ENCODE measurements at places on chromosomes 12 and 14. TPM values are rescaled to one million over a fixed set of nuclear protein-coding genes. Genes with fewer than 3 reads are reported as not detected.

Gene PLEKHG7
- total RNA-seq: 2.5 TPM

Gene SMCO3
- total RNA-seq: not detected

Gene LRRC43
- total RNA-seq: 0.64 TPM

Gene CLEC4A
- total RNA-seq: not detected

Gene KSR2
- total RNA-seq: 7.0 TPM

Gene PLEK2
- total RNA-seq: 24.0 TPM

Gene TMEM119
- 3.3 TPM for total RNA-seq

DNA sequence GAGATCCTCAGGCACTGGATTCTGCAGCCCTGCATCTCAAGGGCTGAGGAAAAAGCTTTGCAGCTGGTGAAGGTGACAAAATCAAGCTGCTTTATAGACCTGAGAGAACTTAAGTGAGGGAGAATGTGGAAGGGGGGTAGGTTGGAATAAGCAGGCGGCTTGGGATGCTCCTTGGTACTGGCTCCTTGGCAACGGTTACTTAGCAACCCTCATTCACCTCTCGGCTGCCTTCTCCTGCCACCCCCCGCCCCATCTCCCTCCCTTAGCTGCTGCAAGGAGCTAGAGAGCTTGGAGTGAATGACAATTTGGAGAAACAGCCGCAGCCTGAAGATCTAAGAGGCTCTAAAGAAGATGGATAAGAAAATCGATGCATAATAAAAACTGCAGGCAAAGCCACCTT, 44.1 kb upstream of the CISTR start:
- H3K4me1 ChIP-seq: no peaks in the 10 kb centered on the region
- DNase-seq: no peak
- H3K36me3 ChIP-seq: no peaks in the 10 kb centered on the region
- no peak overlapping the region for H3K4me3 ChIP-seq

DNA sequence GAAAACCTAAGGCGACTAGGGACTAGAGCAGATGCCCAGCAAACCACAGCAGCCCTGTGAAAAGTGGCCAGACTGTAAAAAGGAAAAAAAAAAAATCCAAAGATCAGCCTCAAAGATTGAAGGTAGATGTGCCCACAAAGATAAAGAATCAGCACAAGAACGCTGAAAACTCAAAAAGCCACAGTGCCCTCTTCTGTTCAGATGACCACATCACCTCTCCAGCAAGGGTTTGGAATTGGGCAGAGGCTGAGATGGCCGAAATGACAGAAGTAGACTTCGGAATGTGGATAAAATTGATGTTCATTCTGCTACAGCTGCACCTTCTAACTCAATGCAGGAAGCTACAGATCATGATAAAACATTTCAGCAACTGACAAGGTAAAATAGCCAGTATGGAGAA, 154.4 kb downstream of the GPHN start:
- no peak overlapping the region for H3K4me3 ChIP-seq
- DNase-seq: no peak
- no peaks in the 10 kb centered on the region for H3K27me3 ChIP-seq
- no peaks in the 10 kb centered on the region for H3K4me1 ChIP-seq
- no peaks in the 10 kb centered on the region for H3K36me3 ChIP-seq

DNA sequence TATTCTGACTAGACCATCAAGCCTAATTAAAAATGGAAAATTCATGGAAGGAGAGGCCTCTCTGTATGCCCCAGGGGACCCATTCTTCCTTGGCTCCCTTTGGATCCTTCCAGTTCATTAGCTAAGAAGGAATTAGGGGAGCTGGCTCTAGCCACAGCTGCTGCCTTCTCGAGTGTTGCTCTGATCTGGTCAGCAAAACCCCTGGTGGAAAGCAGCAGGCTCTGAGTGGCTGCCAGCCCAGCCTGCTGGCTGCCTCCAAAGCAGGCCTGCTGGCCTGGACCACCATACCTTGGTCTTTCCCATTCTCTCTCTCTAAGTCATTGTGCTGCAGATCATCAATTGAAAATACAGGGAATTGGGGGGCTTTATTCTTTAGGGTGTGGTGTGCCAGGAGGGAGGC, 29.0 kb upstream of the AKAP6 start:
- H3K36me3 ChIP-seq: no peaks in the 10 kb centered on the region
- no peaks in the 10 kb centered on the region for H3K27me3 ChIP-seq
- no peaks in the 10 kb centered on the region for H3K4me1 ChIP-seq
- no peak overlapping the region for H3K27ac ChIP-seq

- peaks cover 6% of the 10 kb centered on the region for H3K4me1 ChIP-seq
- no peak overlapping the region for H3K27ac ChIP-seq
- DNase-seq: no peak
- no peaks in the 10 kb centered on the region for H3K27me3 ChIP-seq
- no peaks in the 10 kb centered on the region for H3K36me3 ChIP-seq
- no peak overlapping the region for H3K4me3 ChIP-seq
Measured at GRCh38 chr12:121170151-121170550, 37.5 kb downstream of the P2RX7 start.

DNA sequence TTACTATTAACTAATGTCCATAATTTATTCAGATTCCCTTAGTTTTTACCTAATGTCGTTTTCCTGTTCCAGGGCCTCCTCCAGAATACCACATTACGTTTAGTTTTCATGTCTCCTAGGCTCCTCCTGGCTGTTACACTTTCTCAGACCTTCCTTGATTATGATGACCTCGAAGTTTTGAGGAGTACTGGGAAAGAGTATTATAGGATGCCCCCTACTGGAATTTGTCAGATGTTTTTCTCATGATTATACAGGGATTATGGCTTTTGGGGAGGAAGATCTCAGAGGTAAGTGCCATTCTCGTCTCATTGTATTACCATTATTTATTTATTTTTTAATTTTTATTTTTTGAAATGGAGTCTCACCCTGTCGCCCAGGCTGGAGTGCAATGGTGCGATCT, 17.7 kb upstream of the C1S start:
- no peaks in the 10 kb centered on the region for H3K4me1 ChIP-seq
- no peak overlapping the region for H3K4me3 ChIP-seq
- no peaks in the 10 kb centered on the region for H3K27me3 ChIP-seq
- no peak for DNase-seq
- H3K36me3 ChIP-seq: no peaks in the 10 kb centered on the region

DNA sequence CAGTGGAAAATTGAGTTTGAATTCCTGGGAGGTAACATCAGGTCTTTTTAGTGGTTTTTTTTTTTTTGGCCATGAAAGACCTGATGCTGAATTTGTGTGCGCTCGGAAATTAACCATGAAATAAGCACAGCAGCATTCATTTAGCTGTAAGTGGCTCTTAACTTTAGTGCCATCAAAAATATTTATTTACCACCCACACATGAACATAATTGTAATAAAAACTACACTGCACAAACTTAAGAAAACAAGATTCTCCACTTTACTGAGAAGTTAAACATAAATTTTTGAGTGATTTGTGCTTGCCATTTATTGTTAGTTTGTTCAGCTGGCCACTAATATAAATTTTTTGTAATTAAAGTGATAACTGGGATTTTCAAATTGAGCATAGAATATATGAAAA, 2.4 kb downstream of the SLC41A2 start:
- no peaks in the 10 kb centered on the region for H3K36me3 ChIP-seq
- H3K27me3 ChIP-seq: no peaks in the 10 kb centered on the region
- H3K4me3 ChIP-seq: no peak overlapping the region
- peaks cover 10% of the 10 kb centered on the region for H3K4me1 ChIP-seq

DNA sequence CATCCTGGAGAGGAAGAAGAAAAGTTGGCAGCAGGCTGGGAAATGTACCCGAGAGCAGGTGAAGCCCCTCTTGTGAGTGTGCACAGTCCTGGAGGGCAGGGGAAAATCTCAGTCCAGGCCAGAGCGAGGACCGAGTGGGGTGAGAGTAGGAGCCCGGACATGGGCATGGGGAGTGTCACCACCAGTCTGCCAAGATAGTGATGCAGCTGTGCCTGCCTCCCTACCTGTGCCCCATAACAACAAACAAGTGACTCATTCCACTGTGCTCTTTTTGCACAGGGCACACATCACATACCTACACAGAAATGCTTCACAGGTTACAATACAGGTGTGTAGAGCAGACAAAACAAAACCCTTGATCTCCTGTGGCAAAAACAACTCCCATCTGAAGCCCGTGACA, 205.9 kb upstream of the PELI2 start:
- H3K36me3 ChIP-seq: no peaks in the 10 kb centered on the region
- H3K4me1 ChIP-seq: no peaks in the 10 kb centered on the region
- no peak for DNase-seq
- no peaks in the 10 kb centered on the region for H3K27me3 ChIP-seq
- no peak overlapping the region for H3K4me3 ChIP-seq

DNA sequence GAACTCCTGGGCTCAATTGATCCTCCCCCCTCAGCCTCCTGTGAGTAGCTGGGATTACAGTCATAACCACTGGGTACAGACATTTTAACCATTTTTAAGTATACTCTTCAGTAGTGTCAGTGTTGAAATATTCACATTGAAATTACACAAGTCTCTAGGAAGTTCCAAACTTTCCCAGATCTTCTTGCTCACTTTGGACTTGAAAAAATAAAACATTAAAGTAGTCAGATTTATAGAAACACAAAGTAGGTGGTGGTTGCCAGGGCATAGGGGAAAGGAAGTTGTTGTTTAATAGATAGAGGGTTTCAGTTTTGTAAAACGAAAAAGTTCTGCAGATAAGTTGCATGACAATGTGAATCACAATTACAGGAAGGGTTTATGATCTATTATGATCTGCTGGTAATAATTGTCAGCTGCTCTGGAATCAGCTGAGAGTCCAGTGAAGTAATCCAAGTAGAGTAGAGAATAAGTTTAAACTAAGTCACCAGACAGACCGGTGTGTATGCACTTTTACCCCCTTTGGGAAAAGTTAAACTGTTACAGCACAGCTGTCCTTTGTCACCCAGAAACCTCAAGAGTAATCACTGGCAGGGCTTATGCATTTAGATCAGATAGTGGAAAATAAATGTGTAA, 27.4 kb downstream of the PCNX1 start:
- H3K27ac ChIP-seq: peak overlapping the region; percentile 60
- H3K27me3 ChIP-seq: no peaks in the 10 kb centered on the region
- no peak for DNase-seq
- no peaks in the 10 kb centered on the region for H3K36me3 ChIP-seq
- H3K4me3 ChIP-seq: no peak overlapping the region

DNA sequence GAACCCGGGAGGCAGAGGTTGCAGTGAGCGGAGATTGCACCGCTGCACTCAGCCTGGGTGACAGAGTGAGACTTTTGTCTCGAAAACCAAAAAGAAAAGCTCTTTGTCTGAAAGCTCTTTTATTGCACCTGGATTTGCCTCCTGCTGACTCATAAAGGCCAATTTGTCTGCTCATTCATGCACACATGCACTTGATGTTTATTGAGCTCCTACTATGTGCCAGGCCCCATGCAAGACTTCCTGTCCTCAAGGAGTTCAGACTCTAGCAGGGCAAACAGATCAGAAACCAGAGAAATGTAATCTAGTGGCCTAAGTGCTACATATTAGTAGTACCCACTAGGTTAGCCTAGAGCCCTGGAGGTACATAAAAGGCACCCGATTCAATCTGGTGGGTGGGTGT, 16.3 kb upstream of the MLEC start:
- H3K36me3 ChIP-seq: no peaks in the 10 kb centered on the region
- H3K4me3 ChIP-seq: no peak overlapping the region
- peak overlapping the region; percentile 47 for H3K27ac ChIP-seq
- H3K4me1 ChIP-seq: peaks cover 17% of the 10 kb centered on the region
- DNase-seq: no peak
- H3K27me3 ChIP-seq: no peaks in the 10 kb centered on the region

DNA sequence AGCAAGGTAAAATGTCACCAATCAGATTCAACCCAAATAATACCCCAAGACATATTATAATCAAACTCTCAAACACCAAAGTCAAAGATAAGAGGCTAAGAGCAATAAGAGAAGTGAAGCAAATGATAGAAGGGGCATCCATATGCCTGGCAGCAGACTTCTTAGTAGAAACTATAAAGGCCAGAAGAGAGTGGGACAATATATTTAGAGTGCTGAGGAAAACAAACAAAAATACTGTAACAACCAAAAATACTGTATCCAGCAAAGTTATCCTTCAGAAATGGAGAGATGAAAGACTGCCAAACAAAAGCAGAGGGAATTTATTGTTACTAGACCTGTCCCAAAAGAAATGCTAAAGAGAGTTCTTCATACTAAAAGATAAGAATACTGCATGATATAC, 25.8 kb downstream of the COX16 start:
- no peak for DNase-seq
- H3K4me1 ChIP-seq: no peaks in the 10 kb centered on the region
- H3K36me3 ChIP-seq: peaks cover 32% of the 10 kb centered on the region
- no peaks in the 10 kb centered on the region for H3K27me3 ChIP-seq

- no peak overlapping the region for H3K4me3 ChIP-seq
- H3K27me3 ChIP-seq: no peaks in the 10 kb centered on the region
- no peaks in the 10 kb centered on the region for H3K36me3 ChIP-seq
- no peak overlapping the region for H3K27ac ChIP-seq
- H3K4me1 ChIP-seq: no peaks in the 10 kb centered on the region
Measured at GRCh38 chr12:75623631-75624154, 112.3 kb upstream of the KRR1 start.

DNA sequence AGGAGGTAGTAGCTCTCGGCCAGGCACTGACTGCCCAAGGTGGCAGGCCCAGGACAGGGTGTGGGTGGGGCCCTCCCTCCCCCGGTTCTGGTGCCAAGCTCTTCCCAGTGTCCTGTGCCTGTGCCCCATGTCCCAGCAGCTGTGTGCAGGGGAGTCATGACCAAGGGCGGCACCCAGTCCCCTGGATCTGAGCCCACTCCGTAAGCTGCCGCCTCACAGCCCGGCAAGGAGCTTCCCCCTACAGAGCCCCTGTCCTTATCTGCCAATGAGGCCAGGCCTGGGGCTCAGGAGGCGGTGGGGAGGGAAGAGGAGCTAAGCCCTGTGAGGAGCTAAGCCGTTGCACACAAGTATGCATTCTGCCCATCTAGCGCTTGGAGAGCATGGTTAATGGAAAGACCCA, 5.6 kb upstream of the C14orf180 start:
- no peak overlapping the region for H3K4me3 ChIP-seq
- no peak overlapping the region for H3K27ac ChIP-seq
- peaks cover 25% of the 10 kb centered on the region for H3K4me1 ChIP-seq
- no peak for DNase-seq
- H3K36me3 ChIP-seq: no peaks in the 10 kb centered on the region

DNA sequence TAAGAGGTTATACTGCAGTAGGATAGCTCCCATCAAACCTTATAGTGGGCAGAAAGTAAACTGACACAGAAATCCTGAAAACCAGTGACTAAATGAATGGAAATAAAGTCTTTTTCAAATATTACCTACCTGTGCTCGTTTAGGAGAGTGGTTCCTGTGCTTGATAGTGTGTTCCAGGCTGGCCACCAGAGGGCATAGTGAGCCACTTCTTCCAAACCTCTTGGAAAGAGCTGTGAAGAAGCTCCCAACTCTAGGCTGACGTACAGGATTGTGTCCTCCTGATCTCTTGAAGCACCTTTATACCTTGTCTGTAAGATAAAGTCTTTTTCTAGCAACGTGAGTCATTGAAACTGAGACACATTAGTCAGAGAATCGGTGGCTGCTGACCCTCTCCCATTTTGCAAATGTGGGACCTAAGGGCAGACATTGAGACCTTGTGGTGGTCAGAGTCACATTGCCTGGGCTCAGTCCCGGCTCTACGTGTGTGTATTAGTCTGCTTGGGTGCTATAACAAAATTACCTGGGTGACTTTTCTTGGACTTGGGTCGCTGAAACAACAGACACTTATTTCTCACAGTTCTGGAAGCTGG, 17.6 kb downstream of the TDP1 start:
- no peaks in the 10 kb centered on the region for H3K4me1 ChIP-seq
- H3K4me3 ChIP-seq: no peak overlapping the region
- H3K27ac ChIP-seq: no peak overlapping the region
- no peaks in the 10 kb centered on the region for H3K27me3 ChIP-seq
- no peaks in the 10 kb centered on the region for H3K36me3 ChIP-seq

GRCh38 chr12:29238822-29239291, 89.8 kb downstream of the FAR2 start:
- DNase-seq: no peak
- peaks cover 31% of the 10 kb centered on the region for H3K4me1 ChIP-seq
- no peak overlapping the region for H3K27ac ChIP-seq
- no peaks in the 10 kb centered on the region for H3K27me3 ChIP-seq
